Mesenteric fat pad (tissue), 1 donor: ENCODE measurements at places on chromosomes 2 and 18.
A peak's percentile ranks its signal among the peaks of the same experiment; 100 is the strongest.

- DNase-seq = no peak
These were observed 76.0 kb upstream of the PELI1 start for GRCh38 chr2:64220265-64220664.

GRCh38 chr2:88880441-88880953 lies 189.0 kb downstream of the RPIA start:
- no peak for DNase-seq

DNA sequence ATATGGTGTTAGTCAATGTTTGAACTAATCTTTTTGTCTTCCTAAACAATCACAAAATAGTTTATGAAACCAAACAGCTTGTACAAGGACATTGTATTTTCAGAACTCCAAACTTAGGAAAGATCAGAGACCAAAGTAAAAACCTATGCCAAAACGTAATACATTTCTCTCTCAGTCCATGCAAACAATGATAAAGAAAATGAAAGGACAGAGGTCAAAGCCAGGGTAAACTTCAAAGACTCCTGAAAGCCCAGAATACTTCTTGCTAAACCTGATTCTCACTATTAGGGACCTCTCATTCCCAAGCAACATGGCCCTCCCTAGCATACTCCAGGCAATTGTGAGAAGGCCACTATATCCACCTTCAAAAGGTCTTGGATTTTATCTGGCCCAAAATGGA lies 105.1 kb upstream of the GALNT5 start:
- DNase-seq = no peak

DNA sequence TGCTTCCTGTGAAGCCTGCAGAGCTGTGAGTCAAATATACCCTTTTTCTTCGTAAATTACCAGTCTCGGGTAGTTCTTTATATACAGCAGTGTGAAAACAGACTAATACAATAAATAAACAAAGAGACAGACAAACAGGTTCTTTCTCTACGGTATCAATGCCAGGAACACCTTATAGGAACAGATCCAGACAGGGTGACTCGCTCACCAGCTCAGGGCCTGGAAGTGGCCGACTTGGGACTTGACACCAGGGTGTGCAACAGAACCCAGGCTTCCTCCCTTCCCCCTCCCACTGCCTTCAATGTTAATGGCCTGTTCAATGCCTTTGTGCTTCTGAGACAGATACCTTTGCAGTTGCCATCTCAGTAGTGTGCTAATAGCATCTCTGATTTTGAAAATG lies 309.5 kb downstream of the ALK start:
- no peak for DNase-seq

GRCh38 chr2:38267270-38267925 lies 109.7 kb downstream of the ATL2 start:
- no peak for DNase-seq

- no peak for DNase-seq
These were observed 533.9 kb upstream of the CRIM1 start for GRCh38 chr2:35821675-35822074.

DNA sequence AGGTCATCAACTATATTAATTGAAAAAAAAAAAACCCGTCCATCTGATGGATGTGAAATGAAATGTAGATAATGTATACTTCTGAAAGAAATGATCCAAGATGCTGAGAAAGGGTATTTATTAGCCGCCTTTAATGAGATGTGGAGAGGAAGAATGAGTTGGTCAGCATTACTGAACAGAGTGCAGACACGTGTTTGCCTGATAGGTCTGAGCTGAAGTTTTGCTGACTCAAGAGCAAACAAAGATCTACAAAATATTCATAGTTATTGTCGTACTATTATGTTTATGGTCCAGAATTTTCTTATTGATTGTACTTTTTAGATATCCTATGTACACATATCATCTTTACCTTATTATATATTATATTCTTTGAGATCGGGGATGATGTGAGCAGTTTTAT lies 235.3 kb downstream of the RDH14 start:
- no peak for DNase-seq

DNA sequence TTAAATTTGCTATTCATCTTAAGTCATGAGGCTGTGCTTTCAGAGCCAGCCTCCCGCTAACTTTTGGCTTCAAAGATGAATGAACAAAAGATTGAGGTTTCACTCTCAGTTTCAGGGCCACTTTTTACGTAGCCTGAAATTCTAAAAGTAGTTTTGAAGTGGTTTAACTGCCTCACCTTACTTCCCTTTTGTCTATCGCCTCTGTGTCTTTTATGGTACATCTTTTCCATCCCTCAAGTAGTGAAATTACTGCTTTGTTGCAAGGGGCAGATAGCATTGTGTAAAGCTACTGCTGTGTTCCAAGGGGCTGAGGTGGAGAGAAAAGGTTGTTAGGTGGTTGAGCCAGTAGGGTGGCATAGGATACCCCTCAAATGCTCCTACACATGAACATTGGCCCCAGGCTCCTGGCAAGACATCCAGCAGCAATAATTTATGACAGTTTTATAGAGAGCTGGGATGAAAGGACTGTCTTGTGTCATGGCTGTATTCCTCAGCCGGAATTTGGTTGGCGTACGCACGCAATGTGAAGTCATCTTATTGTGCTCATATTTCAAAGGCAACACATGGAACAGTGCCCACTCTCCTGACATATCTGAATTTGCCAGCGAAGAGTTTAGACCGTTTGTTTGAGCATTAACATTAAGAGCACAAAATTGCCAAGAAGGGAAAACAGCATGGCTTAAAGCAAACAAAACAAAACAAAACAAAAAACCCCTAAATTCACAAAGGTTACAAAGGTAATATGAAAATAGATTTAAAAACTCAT lies 32.2 kb downstream of the QPCT start:
- no peak for DNase-seq

- peak; percentile 45 for DNase-seq
These were observed 125.7 kb downstream of the MRO start for GRCh38 chr18:50694147-50694546.

- no peak for DNase-seq
These were observed 392.4 kb downstream of the TNS1 start for GRCh38 chr2:217610401-217610814.

DNA sequence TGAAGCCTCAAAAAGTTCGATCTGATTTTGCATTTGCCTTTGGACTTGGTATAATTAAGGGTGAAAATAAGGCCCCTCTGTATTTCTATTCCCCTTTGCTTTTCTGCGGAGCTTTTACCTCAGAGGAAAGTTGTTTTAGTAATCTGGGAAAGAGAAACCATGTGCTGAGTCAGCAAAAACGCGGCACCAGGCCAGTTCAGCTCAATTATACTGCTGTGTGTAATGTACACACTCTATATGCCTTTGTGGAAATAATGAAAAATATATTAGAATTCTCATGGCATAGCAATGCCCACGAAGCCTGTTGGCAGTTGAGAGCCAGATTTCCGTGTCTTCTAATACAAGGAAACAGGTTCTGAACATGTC lies 161.9 kb upstream of the SIX2 start:
- no peak for DNase-seq
